ENCODE measurements at places on chromosomes 5 and 9.

- DNase-seq: peak; percentile 98
Observed at GRCh38 chr5:149445739-149446369, 66.8 kb upstream of the IL17B start.

DNA sequence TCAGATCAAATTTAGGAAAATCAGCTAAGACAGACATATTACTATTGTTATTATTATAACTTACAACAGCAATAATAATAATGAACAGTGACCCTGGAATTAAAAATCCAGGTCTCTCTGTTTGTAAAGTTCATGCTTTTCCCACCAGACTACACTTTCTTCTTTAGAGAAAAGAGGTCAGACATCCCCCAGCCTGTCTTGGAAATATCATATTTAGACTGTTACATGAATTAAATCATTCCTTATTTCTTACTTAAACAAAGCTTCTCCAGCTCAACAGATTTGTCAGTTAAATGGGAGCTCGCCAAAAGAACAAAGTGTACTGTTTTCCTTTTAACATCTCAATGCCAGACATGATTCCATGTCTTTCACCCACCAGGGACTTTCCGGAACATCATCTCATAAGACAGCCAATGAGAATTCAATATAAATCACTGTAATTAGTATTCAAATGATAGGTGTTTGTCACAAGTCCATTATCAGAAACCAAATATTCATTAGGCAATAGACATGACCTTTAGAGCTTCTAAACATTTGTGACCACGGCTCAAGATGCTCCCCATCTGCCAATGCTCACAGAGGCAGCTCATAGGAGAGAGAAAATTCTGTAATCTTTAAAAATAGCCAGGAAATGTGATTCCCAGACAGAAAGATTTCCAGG lies 351.9 kb downstream of the ENC1 start:
- peak; percentile 30 for DNase-seq

- DNase-seq: no peak
Observed at GRCh38 chr5:11247224-11247623, 486.2 kb upstream of the DAP start.

GRCh38 chr9:107039542-107039941 lies 176.6 kb downstream of the ZNF462 start:
- no peak for DNase-seq

- peak; percentile 97 for DNase-seq
Observed at GRCh38 chr5:72600391-72600981, 93.3 kb upstream of the ZNF366 start.

- no peak for DNase-seq
Observed at GRCh38 chr9:29800821-29801220, 2227.5 kb upstream of the C9orf72 start.

- DNase-seq: peak; percentile 98
Observed at GRCh38 chr9:132354637-132355355, at the start of gene SETX. SETX (minus strand) TSS chr9:132354986; CDS start chr9:132349428, 5,558 bp downstream.

GRCh38 chr5:170166101-170166500 lies 60.4 kb downstream of the FOXI1 start:
- no peak for DNase-seq

DNA sequence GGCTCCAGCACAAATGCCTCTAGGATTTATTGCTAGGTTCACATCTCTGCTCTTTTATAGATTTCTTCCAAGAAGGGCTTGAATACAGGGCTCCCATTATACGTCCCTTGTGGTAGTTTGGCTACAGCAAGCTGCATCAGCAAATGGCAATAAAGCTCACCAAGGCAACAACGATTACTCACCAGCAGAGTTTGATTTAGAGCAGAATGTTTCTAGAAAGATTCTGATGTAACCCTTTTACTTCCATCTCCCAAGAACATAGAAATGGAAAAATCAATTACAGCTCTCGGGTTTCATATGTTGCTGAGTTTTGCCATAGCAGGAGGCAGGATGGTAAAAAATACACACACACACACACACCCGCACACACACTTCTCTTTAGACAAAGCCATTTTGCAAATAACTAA lies 124.2 kb upstream of the TNPO1 start:
- DNase-seq: peak; percentile 71

DNA sequence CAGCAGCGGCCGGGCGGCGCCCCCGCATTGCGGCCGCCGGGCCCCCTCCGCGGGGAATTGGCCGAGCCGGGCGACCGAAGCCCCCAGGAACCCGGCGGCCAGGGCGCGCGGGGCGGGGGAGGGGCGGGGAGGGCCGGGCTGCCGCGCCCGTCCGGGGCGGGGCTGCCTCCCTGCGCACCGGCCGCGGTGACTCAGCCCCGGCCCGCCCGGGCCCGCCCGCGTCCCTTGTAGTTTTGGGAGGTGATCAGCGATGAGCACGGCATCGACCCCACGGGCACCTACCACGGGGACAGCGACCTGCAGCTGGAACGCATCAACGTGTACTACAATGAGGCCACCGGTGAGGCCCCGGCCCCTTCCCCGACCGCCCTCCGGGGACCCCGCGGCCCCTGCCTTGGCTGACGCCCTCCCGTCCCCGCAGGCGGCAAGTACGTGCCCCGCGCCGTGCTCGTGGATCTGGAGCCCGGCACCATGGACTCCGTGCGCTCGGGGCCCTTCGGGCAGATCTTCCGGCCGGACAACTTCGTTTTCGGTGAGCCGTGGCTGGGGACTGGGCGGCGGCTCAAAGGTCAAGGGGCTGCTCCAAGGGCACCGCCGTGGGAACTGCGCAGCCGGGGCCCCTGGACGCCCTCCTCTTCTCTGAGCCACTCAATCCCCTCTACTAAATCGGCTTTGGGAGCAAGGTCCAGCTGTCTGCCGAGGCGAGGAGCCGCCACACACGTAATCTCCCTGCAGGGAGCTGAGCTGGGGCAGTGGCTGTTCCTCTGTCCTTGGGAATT lies 592 bp downstream of the TUBB4B start:
- DNase-seq: peak; percentile 42

DNA sequence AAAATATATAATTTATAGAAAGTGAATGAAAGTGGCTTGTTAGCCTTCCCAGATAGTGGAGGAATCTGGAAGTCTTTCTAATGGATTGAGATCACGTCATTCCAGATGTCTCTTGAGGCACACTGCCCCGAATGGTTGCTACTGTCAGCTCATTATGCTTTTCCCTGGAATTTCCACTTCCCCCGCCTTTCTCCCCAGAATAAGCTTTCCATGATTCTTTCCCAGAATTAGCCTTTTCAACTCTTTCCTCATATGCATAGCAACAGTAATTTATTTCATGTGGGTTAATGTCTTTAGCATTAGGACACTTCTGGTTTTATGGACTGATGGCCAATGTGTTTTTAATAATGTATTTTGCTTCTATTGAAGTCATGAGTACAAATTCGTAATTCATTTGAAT lies 81.5 kb downstream of the PALM2AKAP2 start:
- peak; percentile 47 for DNase-seq

Measured in fibroblast of villous mesenchyme (primary cell).